Activated CD4-positive, alpha-beta T cell treated with anti-CD3 and anti-CD28 coated beads, Interleukin-10, Interleukin-2, amounts not matched to agents 100 ng/mL and 50 ng/mL, durations not matched to agents 16 hours and 8 hours (primary cell): ENCODE measurements at places on chromosomes 13 and 19.

DNA sequence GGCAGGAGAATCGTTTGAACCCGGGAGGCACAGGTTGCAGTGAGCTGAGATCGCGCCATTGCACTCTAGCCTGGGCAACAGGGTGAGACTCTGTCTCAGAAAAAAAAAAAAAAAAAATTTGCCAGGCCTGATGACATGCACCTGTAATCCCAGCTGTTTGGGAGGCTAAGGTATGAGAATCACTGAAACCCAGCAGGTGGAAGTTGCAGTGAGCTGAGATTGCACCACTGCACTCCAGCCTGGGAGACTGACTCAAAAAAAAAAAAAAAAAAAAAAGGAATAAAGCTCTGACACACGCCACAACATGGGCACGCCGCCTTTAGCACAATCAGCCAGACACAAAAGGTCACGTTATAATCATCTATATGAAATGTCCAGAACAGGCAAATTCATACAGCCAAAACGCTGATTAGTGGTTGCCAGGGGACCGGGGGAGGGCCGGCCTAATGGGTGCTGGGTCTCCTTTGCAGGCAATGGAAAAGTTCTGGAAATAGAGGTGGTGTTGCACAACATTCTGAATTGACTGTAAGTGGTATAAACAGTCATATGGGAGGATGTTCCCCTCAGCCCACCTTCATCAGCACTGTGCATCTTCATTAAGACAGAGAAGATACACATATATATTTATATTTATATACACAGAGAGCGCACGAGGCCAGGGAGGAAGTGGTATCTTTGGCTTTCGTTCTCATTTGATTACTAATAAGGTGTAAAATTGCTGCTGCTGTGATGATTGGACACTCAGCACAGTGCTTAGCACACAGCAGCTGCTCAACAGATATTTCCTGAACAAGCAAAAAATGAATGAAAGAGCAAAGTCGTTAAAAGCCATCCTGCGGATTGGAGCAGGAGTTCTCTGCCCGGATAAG is 3.8 kb downstream of the HSPBP1 start:
- DNase-seq: peak; percentile 47

DNA sequence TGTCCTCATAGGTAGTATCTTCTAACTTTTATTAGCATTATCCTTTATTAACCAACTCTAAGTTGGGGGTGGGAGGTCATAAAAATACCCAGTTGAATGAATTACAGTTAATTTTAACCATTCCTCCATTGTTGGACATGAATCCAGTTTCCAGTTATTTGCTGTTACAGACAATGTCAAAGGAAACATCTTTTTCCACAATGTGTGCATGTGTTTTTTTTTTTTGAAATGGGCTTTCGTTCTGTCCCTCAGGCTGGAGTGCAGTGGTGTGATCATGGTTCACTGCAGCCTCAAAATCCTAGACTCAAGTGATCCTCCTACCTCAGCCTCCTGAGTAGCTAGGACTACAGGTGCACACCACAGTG is 32.0 kb downstream of the KLF5 start:
- DNase-seq: no peak

- no peak for DNase-seq
Measured at GRCh38 chr19:8831373-8831772, 731 bp downstream of the ZNF558 start.

DNA sequence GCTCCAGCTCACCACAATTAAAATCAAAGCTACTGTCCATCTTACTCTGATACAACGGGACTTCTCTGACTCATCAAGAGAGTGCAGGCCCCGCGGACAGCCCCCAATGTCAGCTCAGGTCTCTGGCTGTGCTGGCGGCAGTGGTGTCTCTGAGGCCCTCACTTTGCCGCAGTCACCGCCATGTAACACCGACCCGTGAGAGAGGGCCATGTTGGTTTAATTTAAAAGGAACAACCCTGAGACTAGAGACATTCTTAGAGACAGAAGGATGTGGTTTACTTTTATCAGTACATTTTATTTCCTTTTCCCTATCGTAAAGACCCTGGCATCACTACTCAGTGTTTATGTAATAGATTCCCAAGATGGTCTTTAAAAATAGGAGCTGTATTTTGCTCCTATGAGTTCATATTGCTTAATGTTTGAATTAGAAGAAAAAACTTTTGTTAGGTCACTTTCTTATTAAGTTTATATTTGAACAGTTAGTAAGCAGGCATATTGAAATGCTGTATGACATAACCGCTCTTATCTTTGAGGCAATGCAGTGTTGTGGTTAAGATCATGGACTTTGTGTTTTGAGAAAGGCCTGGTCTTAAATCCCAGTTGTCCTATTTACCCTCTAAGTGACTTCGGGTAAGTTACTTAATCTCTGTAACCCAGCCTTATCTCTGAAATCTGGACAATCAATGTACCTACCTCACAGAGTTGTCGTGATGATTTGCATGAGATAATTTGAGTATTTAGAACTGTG is 23.4 kb downstream of the DGKH start:
- DNase-seq: no peak

GRCh38 chr13:95833719-95834118 is 156.8 kb downstream of the DNAJC3 start:
- no peak for DNase-seq

DNA sequence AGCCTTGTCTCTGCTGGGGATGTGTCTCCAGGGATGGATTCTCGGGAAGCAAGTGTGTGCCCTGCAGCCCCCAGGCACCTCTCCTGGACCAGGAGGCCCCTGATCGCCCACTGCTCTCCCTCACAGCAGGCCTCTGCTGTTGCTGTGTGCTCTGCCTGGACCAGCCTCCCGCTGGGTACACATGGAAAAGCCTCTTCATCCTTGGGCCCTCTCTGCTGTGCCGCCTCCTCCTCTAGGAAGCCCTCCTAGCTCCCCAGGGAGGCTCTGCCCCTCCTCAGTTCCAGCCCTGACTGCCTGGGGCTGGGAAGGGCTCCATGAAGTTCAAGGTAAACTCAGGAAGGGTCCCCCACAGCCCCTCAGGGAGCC is 12.0 kb downstream of the NDUFA11 start:
- DNase-seq: no peak

- DNase-seq: no peak
Measured at GRCh38 chr13:65154661-65155447, 2075.3 kb downstream of the PCDH9 start.

DNA sequence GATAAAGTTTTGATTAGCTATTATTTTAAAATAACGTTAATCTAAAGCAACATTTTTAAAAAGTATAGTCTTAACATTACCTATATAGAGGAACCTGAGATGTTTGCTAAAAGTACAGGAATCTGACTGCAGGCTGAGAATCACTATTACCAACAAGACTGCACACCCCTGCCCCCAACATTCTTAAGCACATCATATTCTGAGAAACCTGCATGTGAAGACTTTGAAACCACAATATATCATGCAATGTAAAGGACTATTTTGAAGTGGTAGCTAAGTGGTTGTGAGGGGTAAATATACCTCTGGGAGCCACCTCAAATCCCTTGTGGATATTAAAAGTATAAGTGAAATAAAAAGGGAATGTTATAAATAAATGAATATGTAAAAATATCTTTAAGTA is 119.0 kb upstream of the KLF12 start:
- no peak for DNase-seq

- DNase-seq: no peak
Measured at GRCh38 chr19:33879818-33880575, 83.3 kb downstream of the KCTD15 start.

DNA sequence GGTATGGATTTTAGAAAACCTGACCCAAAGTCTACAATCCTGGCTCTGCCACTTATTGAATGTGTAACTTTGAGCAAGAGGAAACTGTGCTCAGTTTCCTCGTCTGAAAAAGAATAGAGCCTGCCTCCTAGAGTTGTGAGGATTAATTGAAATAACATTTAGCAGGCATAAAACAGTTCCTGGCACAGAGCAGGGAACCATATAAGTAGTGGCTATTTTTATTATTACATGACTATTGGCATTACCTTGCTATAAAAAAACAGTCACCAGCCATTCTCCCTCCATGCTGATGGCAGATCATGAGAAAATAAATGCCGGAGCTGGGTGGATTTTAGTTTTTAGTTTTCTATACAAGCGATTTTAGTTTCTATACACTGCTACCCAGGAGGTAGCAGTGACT is 5.8 kb downstream of the DOCK9 start:
- DNase-seq: no peak

- DNase-seq: peak; percentile 87
Measured at GRCh38 chr13:113393563-113394338, 29.8 kb upstream of the GRTP1 start.

DNA sequence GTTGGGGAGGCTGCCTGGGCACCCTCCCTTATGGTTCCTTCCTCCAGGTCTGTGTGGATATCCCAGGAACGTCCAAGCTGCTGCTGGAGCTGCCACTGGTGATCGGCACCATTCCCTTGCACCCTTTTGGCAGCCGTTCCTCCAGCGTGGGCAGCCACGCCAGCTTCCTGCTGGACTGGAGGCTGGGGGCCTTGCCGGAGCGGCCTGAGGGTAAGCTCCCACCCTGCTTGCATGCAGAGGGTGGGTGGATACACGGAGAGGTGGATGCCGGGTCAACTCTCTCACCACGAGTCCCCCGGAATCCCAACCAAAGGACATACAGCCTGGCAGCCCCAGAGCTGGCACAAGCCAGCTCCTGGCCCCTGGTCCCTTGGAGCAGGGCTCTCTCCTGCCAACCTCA is 2.2 kb downstream of the ARRDC2 start:
- DNase-seq: no peak

DNA sequence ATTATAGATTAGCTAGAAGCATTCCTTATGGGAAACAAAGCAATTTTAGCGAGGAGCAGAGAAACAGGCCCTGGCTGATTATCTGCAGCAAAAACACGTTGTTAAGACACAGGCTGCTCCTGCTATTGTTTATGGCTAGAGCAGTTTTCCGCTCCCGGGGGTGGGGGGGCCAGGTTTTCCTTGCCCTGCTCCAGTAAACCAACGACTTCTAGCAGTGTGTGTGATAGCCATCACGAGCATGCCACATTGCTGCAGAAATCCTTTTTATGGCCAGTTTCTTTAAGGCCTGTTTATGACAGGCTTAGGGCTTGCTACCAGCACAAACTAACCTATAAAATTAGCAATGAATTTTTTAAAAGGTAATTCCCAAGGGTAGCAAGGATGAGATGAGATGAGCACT is 18.4 kb upstream of the IL17D start:
- DNase-seq: no peak

GRCh38 chr13:44884076-44884729 is 105.1 kb downstream of the NUFIP1 start:
- DNase-seq: no peak

DNA sequence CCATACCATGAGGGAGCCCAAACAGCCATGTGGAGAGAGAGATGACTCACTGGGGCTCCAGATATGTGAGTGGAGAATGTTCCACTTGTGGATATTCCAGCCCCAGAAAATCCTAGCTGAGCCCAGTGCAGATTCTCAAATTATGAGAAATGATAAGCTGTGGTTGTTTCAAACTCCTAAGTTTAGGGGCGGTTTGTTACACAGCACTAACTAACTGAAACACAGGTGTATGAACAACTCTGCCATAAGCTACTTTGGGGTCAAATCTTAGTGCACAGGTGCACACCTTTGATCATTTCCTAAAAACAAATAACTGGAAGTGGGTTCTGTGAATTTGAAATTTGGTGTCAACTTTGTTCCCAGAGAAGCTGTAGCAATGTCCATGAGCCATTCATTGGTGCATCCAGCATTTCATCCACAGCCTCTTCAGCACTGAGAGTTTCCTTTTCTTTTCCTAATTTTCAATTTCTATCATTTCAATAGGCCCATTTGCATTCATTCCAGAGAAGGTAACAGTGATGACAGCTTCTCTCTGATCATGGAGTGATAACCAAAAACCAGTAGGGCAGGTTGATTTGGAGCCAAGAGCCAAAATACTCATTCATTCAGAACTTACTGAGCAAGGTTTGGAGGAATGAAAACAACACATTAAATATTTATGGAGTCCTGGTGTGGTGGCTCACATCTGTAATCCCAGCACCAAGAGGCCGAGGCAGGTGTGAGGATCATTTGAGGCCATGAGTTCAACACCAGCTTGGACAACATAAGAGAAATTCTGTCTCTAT is 8.8 kb upstream of the CLPP start:
- no peak for DNase-seq
